Kidney (tissue), 22 donors: ENCODE measurements at places on chromosomes 1 and 21.

GRCh38 chr1:241531195-241532161, 700 bp upstream of the KMO start:
- peak; percentile 82 for DNase-seq

DNA sequence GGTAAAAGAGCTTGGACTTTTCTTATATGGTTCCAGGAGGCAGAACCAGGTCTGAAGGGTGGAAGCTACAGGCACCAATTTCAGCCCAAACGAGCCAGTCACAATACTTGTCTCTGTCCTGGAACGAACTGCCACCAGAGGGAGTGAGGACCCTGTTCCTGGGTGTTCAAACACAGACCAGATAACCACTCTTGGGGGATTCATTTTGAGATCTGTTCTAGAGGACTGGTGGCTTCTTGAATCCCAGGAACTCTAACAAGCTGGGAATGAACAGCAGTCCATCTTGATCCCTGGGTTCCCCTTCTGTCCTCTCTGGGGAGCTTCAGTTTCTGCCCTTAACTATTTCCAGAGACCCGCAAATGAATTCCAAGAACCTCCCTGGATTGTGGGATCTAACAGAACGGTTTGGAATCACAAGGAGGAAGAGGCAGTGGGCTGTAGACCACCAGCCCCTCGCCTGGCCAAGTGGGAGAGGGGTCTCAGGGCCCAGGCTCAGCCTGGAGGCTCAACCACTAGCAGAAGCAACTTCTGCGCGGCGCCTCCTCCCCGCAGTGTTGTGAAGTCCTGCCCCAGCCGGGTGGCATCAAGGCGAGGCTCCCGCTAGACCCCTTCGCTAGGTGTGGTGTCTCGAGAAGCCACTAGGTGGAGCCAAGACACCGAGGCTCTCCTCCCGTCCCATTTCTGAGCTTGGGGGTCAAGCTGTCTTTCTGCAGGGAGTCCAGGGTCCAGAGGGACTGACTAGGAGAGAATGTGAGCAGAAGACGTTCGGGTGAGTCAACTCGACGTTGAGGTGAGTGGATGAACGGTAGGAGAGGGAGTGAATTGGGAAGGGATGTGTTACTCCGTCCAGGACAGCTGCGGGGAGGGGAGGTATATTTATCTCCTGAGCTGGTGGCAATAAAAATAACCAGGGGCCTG, 12.1 kb upstream of the NES start:
- DNase-seq: peak; percentile 94

DNA sequence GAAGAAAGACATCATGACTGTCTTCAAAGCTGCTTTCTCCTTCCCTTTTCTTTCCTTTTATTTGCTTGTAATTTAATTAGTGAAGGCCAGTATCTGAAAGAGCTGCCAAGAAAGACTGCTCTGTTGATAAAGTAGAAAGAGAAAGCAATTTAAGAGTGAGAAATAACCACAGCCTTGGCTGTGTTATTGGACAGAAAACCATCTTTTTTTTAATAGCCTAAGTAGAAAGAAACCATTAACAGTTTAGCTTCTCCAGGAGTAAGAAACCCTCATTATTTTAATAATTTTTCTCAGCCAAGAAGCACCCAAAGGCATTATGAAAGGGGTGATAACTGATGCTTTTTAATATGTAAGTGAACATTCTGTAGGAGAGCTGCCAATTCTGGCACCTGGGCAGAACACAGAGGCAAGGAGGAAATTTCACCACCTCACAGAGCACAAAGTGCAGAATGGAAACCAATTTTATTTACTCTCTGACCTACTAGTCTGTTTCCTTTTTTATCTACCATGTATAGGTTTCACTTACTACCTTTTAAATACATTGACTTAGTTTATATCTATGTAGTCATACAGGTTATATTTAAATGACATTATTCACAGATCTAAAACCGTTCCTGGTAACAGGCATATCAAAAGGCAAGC, 703.2 kb downstream of the MRPL39 start:
- no peak for DNase-seq

- DNase-seq: no peak
Observed at GRCh38 chr1:61125895-61126294, 43.5 kb downstream of the NFIA start.

GRCh38 chr1:233102341-233102740, 151.9 kb downstream of the NTPCR start:
- no peak for DNase-seq

GRCh38 chr1:188425687-188426086, 1596.9 kb downstream of the PLA2G4A start:
- DNase-seq: no peak

- DNase-seq: no peak
Observed at GRCh38 chr1:226588484-226588883, 39.9 kb downstream of the STUM start.

DNA sequence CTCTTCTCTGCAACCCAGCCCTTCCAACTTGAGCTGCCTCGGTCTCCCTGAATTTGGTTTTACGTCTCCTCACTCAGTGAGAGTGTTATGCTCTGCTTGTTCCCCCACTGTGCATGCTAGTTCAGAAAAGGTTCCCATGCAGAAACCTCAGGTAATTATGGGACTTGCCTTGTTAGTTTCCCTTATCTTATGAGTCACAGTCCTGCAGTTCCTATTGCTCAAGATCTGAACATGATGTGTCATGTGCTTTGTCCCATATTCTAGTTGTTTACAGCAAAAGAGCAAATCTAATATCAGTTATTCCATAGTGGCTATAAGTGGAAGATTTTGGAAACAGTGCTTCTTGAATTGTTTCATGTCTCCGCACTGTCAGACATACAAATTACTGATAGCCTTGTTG, 74.4 kb downstream of the DUSP10 start:
- no peak for DNase-seq

- DNase-seq: no peak
Observed at GRCh38 chr1:117678246-117678977, 72.6 kb downstream of the TENT5C start.

DNA sequence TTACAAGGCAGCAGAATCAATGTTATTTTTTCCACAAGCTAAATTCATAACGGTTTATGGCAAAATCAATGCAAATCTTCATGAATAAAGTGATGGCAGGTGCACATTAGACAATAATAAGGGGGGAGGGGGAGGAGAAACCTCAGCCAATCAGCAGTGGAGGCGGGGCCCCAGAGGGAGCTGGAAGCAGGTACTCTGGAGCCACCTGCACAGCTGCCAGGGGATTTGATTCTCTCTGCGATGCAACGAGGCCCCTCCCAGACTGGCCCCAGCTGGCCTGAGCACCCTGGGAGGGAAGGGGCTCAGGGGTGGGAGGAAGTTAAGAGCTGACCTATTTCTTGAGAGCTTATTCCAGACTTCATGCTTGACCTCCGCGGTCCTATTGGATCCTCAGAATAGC, 127.8 kb upstream of the IGSF21 start:
- no peak for DNase-seq

- DNase-seq: no peak
Observed at GRCh38 chr1:94738371-94738770, 81.8 kb upstream of the SLC44A3 start.

DNA sequence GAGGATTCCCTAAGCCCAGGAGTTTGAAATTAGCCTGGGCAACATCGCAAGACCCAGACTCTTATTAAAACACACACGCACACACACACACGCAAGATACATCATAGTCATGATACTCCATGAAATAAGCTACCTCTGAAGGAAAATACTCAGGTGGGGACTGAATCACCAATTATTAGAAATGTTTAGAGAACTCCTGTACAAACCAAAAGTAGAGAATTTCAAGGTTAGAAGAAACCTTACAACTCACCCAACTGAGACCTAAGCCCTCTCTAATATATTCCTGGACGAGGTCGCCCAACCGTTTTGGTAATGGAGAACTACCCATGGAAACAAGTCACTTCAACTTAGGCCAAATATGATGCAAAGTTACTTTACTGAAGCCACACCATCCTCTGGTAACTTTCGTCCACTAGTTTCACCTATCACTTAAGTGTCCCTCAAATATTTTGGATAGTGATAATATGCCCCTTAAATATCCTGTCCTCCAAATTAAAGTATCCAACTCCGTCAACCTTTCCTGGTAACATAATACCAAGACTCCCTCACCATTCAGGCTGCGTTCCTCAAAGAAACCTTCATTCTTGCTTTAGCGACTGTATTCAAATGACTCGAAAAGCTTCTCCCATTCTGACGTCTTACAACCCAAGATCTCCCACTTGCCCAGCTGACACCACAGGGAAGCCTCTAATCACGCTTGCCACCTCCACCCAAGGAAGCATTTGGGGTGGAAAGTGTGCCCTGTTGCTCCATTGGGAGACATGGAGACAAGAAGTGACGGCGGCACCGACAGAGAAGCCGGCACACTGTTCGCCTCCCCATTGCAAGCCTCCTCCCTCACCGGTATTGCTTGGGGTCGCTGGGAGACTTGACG, 856 bp downstream of the NRDC start:
- no peak for DNase-seq

DNA sequence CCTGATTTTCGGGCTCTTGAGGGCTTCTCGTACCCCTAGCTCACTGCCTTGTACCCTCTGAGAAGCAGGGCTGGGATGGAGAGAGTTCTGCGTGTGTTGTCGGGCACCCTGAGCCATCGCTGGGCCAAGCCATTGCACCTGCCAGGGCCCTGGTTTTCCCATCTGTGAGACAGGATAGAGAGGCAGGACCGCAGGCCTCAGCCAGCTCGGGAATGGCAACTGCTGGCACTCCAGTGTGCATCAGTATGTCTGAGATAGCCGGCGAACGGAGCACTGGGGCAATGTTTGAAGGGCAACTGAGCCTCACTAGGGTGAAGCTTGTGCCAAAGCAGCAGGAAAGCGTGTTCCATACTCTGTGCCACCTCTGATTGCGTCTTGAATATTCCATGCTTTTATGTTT, 66.9 kb downstream of the TENT5C start:
- no peak for DNase-seq

- no peak for DNase-seq
Observed at GRCh38 chr21:45452696-45453307, 47.8 kb downstream of the COL18A1 start.
